ENCODE measurements at places on chromosomes 2 and 18. TPM values are rescaled to one million over a fixed set of nuclear protein-coding genes. Genes with fewer than 3 reads are reported as not detected.

DNA sequence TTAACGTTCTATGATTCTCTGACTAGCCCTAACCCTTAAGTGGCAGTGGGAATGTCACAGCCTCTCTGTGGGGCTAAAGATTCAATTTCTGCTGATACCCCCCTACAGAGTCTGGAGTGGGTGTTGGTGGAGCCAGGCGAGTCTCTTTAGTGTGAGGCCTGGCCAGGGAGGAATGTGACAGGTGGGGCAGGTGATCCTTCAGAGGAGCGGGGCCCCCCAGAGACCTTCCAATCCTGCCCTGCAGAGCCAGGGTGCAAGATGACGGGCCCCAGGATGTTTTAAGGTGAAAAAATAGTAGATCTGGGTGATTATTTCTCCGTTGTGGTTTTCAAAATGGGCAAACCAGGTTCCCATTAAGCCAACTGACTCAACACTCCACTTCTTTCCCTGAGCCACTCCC, 28.2 kb upstream of the DNMT3A start:
- DNase-seq, result no peak

DNA sequence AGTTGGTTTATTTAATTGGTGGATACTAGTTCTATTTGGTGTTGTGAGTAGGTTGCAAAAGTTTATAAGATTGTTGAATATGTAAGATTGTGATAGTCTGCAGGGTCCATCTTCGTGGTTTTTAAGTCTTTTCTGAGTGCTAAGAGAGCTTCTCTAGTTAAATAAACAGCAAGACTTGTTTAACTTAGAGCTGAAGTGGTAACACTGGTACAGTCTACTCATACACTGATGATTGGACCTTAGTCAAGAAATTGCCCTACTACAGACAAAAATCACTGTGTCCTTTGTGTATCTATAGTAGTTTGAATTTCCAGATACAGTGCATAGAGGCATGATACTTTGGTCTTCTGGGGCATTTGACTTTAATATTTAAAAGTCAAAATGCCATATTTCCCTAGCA, 94.6 kb downstream of the PHLPP1 start:
- no peak for DNase-seq

Gene TMEM163
- not detected for total RNA-seq

Gene VIL1
- total RNA-seq, result 0.11 TPM

GRCh38 chr2:192026059-192026824, 168.5 kb downstream of the TMEFF2 start:
- no peak for DNase-seq

DNA sequence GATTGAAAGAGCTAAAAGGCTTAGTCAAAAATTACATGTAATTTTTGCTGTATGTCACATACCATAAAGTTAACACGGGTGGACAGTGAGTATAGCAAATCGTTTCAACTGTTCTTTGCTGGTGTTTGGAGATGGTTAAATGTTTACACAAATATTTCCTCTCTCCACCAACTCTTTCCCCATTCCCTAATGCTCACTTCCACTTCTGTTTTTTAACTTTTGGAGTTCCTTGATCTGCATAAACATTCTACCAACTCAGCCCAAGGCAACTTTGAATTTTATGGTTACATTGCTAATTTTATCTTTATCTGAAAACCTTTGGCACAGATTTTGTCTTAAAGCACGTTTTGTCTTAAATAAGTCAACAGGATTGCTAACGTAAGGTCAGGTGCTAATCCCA, 1.9 kb upstream of the SPOPL start:
- no peak for DNase-seq

GRCh38 chr18:35424356-35424755, 47.2 kb upstream of the ZNF396 start:
- no peak for DNase-seq
